ENCODE measurements at places on chromosomes 3 and 15.

DNA sequence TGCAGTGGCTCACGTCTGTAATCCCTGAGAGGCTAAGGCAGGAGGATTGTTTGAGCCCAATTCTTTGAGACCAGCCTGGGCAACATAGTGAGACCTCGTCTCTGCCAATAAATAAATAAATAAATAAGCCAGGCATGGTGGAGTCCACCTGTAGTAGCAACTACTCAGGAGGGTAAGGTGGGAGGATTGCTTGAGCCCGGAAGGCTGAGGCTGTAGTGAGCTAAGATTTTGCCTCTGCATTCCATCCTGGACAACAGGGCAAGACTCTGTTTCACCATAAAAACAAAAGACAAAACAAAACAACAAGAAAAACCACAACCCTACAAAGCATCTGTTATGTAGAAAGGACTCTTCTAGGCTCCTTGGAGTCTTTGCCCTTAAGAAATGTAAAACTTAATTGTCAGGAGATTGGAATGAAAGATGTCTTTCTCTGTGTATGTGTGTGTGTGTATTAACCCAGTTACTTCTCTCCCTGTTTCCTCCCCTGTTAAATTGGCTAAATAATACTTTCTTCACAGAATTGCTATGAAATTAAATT lies 9.5 kb downstream of the NECTIN3 start:
- DNase-seq = peak; percentile 46

GRCh38 chr3:116059421-116060096 lies 385.7 kb downstream of the LSAMP start:
- peak; percentile 89 for DNase-seq

DNA sequence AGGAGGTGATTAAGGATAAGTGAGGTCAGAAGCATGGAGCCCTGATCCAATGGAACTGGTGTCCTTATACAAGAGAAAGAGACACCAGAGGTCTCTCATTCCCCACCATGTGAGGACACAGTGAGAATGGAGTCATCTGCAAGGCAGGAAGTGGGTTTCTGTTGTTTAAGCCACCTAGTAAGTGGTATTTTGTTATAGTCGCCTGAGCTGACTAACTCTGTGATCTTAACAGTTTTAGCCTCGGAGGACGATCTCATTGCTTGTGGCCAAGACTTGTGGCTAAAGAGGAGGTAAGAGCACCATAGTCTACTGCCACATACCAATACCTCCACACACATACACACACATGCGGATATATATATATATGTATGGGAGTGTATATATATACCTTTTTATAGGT lies 73.8 kb downstream of the MCTP2 start:
- DNase-seq = peak; percentile 79

DNA sequence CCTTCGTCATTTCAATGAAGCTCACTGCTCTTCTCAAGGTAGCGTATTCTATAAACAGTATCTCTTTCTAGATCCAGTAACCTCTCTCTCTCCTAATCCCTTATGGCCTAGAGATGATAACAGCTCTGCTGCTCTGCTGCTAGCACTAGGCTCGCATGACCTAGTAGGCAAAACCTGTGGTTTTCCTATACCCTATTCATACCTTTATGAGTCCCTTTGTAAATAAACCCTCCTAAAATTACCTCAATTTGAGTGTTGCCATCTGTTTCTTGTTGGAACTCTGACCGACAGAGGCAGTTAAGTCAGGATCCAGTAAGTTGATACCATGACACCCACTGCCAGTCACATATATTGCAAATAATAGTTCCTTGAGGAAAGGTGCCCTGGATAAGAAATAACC lies 7.3 kb downstream of the CCDC14 start:
- DNase-seq = no peak

DNA sequence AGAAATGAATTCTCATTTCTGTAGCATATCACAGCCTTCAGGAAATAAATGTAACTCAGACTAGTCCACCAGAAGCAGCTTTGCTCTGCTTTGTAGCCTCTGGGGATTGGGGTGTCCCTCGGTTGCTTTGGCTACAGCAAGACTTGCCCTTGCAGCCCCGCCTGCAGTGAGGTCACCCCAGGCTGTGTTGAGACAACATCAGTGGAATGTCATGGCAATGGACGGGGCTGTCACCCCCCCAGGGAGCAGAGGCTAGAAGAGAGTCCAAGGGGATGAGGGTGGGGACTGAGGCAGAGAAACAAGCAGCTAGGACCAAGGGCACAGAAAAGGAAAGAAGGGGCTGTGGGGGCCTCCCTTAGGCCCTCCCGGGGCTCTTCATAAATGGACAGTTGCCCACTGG lies 854 bp downstream of the CLEC3B start:
- DNase-seq = peak; percentile 77

GRCh38 chr3:16382845-16383244 lies 117.8 kb downstream of the OXNAD1 start:
- no peak for DNase-seq

DNA sequence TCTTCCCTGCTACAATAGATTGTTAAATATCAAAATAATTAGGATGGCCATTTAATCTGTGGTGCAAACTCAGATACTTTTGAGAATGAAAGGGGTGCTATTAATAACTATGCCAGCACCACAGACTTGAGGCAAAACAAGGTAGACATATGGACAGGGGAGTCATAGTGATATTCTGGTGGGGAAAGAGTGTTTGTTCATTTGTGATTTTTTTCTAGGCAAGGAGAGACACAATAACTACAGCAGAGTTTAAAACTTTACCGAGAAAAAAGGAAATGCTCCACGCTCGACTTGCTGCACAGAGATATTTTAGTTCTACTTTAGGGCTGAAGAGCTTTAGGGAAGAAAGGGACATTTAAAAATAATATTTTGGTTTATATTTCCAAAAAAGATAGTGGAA lies 611.2 kb upstream of the GRM7 start:
- no peak for DNase-seq

- DNase-seq = peak; percentile 78
Measured at GRCh38 chr3:66362541-66362941, 138.3 kb downstream of the LRIG1 start.

DNA sequence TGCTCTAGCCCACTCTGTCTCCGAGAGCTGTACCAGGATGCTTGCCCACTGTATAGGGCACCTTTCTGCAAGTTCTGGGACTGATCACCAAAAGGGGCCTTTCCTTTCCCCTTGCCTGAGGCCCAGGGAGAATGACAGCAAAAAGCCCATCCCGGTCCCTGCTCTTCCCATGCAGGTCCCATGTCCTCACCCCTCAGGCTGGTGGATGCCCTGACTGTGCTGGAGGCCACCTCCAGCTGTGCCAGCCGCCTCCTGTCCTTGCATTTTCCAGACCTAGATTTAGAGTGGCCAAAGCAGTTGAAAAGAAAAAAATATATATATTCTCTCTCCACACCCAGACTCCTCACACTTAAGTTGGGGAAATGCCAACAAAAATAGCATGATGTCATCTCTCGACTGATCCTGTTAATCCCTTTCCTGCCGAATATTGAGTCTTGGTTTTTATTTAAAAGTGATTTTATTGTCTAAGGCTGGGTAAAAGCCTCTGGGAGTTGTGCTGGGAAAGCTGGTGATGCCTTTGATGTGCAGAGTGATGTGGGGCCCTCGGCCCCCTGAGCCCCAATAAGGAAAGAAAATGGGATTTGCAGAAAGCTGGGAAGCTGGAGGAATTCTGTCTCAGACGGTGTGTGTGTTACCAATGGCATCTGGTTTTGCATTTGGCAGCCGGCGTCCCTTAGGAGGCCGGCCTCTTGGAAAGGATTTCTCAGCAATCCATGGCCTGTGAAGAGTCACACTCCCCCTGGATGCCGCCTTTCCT lies 29.3 kb upstream of the TPM1 start:
- peak; percentile 80 for DNase-seq

- no peak for DNase-seq
Measured at GRCh38 chr3:53120336-53120735, 9.9 kb downstream of the RFT1 start.

GRCh38 chr3:50345586-50346234 lies at the start of gene ZMYND10:
Gene ZMYND10 (minus strand): TSS chr3:50345732. CDS start chr3:50345579, 153 bp downstream.
- peak; percentile 69 for DNase-seq

DNA sequence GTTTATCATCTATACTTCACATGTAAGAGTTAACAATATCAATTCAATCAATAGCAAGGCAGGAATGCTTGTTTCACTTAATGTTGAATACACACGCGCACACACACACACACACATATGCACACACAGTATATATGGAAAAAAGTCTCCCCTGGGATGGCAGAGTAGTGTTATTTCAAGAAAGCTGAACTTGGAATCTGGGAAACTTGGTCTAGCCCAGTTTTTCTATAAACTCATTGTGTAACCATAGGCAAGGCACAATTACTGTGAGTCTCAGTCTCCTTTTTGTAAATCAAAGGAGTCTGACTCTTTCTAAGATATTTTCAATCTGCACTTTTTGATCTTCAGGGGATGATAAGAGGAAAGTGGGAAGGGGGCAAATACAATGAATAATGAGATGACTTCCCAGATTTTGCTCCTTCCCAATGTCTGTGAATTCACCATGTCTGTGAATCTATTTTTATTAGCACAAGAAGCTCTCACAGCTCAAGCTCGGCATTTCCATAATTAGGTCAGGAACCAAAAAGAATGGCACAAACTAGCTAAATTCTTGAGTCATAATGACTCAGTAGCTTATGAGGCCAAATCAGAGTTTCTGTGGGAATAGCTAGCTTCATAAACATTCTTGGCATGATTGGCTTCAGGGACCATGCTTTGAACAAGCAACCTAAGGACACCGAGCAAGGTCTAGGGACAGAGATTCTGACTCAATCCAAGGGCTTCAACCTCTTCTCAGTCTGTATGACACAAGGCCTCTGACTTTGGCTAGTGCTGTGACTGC lies 227.4 kb upstream of the DCBLD2 start:
- peak; percentile 98 for DNase-seq

- DNase-seq = no peak
Measured at GRCh38 chr3:100384733-100385525, 16.0 kb downstream of the TOMM70 start.

GRCh38 chr3:52982839-52983238 lies 63.0 kb downstream of the SFMBT1 start:
- no peak for DNase-seq

GRCh38 chr3:73045391-73045790 lies 16.1 kb upstream of the EBLN2 start:
- no peak for DNase-seq

- DNase-seq = no peak
Measured at GRCh38 chr3:195093731-195094130, 177.2 kb downstream of the XXYLT1 start.

- DNase-seq = no peak
Measured at GRCh38 chr3:49554633-49555265, 472 bp downstream of the BSN start.

All from RPMI7951 (cell line).